ENCODE measurements at places on chromosomes 1 and 21.

- no peak for DNase-seq
Measured at GRCh38 chr1:187646536-187647107, 817.9 kb downstream of the PLA2G4A start.

- DNase-seq, result no peak
Measured at GRCh38 chr1:235920596-235921375, 54.1 kb upstream of the LYST start.

GRCh38 chr1:6111571-6111970 is 65.9 kb downstream of the KCNAB2 start:
- no peak for DNase-seq

DNA sequence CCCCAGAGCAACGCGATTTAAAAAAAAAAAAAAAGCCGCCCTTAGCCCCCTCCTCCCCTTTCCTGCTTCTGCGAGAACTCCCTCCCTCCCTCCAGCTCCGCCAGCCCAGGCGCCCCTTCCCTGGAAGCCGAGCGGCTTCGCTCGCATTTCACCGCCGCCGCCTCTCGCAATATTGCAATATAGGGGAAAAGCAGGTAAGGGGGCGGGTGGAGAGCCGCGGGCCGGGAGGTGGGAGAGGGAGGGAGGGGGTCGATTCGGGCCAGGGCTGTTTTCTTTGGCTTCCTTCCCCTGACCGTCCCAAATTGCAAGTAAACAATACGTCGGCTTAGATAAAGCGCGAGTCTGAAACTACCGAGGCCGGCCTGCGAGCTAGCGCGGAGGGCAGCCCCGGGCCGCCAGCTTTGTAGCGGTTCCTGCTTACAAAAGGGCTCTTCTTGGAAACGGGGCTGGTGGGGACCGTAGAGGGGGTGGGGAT is 408 bp downstream of the LMO4 start:
- peak; percentile 28 for DNase-seq

GRCh38 chr1:4055294-4055967 is 155.4 kb upstream of the C1orf174 start:
- no peak for DNase-seq
